ENCODE measurements at places on chromosomes 1 and 21.

- peak; percentile 89 for DNase-seq
These were observed 29.7 kb downstream of the SCCPDH start for GRCh38 chr1:246753670-246754535.

- no peak for DNase-seq
These were observed 143.6 kb upstream of the WNT4 start for GRCh38 chr1:22286491-22286890.

DNA sequence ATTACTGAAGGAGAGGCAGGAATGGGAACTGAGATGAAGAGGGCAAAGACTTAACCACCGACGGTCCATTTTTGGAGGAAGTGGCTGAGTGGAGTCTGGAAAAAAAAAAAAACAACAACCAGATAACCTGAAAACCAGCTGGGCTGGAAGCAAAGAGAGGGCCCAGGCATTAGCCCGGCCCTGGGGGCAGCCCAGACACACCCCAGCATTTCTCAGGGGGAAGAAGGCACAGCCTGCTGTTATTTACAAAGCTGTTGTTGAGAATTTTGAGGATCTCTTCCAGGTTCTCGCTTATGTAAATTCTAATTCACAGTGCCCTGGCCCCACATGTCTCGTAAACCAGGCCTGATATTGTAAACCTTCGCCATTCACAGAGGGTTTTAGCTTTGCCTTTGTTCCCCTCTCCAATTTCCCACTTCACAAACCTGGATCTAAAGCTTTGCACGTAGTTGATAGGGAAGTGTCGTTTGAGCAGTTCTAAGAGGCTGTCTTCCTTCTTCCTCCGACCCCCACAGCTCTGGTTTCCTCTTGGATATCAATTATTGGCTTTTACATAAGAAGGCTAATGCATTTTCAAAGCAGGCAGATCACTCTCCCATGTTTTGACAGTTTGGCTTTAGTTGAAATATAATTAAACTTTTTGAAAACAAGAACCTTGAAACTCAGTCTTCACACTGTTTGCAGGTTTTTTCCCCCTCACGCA, 161.8 kb upstream of the IRF2BP2 start:
- peak; percentile 68 for DNase-seq

GRCh38 chr1:161137881-161138280, 5.4 kb upstream of the DEDD start:
- peak; percentile 66 for DNase-seq

GRCh38 chr1:35691571-35692220, 27.0 kb downstream of the C1orf216 start:
- no peak for DNase-seq

DNA sequence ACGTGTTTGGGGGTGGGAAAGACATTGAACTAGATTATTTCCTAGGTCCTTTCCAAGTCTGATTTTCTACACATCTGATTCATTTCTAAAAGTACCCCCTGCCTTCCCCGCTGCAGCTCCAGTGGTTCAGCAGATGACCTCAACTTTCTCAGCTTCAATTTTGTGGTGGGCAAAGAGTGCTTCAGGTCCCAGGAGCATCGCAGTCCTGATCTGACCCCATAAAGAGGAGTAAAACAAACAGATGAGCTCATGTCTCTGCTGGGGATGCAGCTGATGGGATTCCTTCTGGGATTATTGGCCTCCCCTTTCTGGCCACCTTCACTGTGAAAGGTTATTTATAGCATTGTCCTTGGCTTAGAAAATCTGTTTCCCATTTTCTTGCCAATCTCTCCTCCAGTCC, 337.0 kb upstream of the PLXNA2 start:
- DNase-seq = no peak

- no peak for DNase-seq
These were observed 249.6 kb downstream of the PTPRC start for GRCh38 chr1:198888379-198888943.

GRCh38 chr1:20726118-20726911, 6.2 kb downstream of the SH2D5 start:
- no peak for DNase-seq

DNA sequence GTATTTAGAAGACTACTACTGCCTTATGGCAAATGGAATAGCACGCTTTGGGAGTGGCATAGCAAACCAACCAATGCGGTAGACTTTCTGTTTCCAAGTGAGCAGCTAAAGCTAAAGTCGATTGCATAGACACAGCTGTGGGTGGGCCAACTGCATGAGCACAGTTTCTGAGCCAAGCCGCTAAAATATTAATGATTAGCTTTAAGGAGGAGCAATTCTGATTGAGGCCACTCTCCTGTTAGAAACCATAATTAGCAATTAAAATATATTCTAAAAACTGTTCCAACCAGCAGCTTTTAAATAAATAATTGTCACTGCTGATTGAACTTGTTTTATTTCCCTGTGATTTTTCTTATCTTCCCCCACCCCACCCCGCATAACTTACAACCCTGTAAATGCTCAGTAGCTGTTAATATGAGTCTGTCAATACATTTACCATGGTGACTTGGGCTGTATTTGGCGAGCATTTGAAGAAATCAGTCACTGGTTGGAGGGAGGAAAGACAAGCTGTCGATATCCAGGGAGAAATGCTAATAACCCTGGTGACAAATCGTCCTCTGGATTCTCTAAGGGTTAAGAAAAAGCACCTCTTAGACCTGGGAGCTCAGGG, 32.2 kb downstream of the RNF220 start:
- DNase-seq = peak; percentile 27

DNA sequence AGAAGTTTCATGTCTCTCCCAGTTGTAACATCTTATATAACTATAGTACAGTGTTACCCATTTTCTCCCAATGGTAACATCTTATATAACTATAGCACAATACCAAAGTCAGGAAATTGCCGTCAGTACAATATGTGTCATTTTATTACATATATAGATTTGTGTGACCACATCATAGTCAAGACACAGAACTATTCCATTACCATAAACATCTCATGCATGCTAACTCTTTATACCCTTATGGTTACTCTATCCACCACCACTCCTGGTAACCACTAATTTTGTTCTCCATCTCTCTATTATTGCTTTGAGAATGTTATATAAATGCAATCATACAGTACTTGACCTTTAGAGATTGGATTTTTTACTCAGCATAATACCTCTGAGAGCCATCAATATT, 120.7 kb downstream of the BACH1 start:
- DNase-seq = no peak

DNA sequence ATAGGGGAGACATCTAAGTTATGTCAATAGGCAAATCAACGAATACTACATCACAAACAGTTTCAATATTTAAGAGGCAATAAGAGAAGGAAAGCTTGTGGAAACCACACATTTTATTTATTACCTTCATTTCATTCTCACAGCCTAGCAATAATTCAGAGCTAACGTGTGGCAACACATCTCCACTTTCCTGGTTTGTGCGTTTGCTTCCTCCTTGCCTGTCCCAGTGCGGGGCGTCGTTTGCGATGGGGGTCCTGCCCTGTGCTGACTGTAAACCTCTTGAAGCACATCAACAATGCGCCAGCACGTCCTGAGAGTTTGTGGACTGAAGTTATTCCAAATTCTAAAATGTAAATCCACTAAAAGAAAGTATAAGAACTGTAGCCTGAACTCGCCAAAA, 14.4 kb upstream of the VPS26C start:
- DNase-seq = no peak

GRCh38 chr1:40927781-40928180, 51.7 kb upstream of the CTPS1 start:
- no peak for DNase-seq

DNA sequence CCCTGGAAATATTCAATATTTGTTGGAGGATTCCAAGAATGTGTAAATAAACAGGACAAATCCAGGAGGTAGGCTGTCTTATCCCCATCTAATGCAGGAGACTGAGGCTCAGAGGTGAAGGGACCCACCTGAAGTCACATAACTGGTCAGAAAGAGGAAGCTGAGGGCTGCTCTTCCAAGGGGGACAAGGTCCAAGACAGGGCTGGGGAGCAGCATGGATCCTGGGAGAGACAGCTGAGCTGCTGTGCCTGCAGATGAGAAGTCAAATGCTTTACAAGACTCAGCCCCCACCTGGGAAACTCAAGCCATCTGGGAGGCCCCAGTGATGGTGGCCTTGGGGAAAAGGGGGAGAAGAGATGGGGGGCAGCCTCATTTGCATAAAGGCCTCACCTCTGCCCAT, 224.4 kb downstream of the PTPRU start:
- DNase-seq = no peak

DNA sequence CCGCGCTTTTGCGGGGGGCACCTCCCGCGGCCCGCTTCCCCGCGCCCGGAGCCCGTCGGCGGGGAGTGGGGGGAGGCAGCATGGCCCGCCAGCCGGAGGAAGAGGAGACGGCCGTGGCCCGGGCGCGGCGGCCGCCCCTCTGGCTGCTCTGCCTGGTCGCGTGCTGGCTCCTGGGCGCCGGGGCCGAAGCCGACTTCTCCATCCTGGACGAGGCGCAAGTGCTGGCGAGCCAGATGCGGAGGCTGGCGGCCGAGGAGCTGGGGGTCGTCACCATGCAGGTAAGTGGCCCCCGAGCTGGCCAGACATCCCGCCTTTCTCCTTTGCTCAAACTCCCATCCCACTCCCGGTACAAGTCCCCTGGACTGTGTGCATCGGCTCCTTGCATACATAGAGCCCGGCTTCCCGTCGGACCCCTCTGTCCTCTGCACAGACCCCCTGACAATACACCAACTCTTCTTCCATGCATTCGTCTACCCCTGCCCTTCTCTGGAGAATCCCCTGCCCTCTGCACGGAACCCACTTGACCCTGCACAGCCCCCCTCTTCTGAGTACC, 812 bp downstream of the CACHD1 start:
- DNase-seq = peak; percentile 59

- DNase-seq = no peak
These were observed 68.4 kb downstream of the GDAP2 start for GRCh38 chr1:117860896-117861610.
